Activated CD8-positive, alpha-beta memory T cell treated with anti-CD3 and anti-CD28 coated beads for 4 hours (primary cell): ENCODE measurements at places on chromosomes 5 and 9.

GRCh38 chr5:101091902-101092301, 188.8 kb upstream of the ST8SIA4 start:
- DNase-seq = no peak

DNA sequence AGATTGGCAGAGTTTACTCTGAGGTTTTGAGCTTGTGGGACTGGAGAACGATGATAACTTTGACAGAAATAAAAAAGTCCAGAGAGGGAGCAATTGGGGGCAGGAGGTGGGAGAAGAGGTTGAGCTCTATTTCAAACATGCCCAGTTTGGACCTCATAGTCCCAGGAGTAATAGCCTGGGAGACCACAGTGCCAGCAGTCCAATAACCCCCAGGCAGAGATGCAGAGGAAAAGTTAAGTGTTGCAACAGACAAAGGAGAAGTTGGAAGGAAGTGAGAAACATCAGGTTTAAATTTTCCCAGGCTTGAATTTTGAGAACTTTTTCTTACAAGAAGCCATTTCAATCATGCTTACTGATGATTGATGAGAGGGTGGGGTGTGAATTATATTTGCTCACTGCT, 117.0 kb upstream of the GHR start:
- no peak for DNase-seq

DNA sequence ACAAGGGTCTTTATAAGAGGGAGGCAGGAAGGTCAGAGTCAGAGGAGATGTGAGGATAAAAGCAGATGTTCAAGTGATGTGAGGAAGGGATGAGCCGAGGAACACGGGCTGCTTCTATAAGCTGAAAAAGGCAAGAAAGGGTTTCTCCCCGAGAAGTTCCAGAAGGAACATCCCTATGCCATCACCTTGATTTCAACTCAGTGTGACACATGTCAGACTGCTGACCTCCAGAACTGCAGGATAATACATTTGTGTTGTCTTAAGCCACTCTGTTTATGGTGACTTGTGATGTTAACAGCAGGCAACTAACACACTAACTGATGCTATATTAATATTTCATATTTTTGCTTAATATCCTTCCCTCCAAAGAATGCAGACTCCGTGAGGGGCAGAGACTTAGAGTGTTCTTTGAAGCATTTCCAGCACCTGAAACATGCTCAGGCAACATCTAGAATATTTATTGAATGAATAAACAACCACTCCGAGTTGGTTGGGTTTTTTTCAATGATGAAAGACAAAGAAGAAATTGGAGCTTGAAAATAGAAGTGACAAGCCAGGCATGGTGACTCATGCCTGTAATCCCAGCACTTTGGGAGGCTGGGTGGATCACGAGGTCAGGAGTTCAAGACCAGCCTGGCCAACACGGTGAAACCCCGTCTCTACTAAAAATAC, 77.6 kb upstream of the ADRA1B start:
- no peak for DNase-seq

GRCh38 chr5:55429221-55429612, 105.5 kb downstream of the PLPP1 start:
- DNase-seq = no peak

- DNase-seq = no peak
These were observed 13.5 kb downstream of the GAPT start for GRCh38 chr5:58504766-58505165.

DNA sequence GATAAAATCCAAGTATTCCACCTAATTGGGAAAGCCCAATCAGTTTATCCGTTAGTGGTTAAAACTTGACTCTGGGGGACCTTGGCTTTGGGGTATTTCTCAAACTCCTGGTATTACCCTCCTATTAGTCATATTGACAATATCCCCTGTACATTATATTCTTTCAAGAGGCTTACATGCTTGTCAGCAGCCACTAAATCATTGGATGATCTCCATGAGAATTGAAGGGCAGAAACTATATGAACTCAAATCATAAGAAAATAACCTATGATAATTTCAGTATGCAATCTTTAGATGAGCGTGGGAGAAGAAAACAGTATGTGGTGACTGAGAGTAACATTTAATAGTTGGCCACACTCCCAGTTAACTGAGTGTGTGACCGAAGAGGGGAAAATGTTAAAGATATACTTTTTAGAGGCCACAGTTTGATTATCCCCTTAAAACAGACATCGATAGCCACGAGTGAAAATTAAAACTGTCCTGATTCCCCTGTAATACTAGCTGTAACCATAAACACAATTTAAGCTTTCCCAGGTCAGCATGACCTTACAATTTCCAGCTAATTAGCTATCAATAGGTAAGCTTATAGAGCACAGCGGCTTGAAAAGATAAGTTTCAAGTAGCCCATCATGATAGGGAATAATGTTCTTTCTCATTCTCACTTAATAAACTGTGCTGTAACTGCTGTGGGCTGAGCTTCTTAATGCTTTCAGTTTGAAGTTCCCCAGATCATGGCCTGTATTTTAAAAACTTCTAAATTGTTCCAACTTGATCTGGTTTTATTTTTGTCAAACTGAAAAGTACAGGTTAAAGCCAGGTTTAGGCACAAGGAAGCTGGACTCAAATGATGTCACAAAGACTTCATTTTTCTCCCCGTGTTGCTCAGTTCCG, 58.6 kb downstream of the PUM3 start:
- DNase-seq = no peak

DNA sequence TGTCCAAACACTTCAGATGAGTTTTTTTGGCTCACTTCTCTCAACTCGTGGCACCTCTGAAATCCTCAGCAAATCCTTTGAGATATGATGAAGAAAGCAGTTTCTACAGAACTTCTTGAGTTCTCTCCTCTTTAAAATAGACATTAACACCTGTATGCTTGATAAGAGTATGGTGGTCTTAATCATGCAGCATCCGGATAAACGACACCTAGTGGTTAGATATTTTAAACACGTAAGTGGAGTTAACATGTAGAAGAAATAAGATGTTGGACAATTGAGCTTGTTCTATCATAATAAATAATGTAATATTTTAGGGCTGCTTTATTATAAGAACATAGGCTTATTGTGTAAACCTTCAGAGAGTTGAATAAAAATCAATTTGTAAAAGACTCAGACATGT, 324.8 kb downstream of the CYLC2 start:
- no peak for DNase-seq

GRCh38 chr9:136628268-136628667, 34.4 kb upstream of the EGFL7 start:
- no peak for DNase-seq

DNA sequence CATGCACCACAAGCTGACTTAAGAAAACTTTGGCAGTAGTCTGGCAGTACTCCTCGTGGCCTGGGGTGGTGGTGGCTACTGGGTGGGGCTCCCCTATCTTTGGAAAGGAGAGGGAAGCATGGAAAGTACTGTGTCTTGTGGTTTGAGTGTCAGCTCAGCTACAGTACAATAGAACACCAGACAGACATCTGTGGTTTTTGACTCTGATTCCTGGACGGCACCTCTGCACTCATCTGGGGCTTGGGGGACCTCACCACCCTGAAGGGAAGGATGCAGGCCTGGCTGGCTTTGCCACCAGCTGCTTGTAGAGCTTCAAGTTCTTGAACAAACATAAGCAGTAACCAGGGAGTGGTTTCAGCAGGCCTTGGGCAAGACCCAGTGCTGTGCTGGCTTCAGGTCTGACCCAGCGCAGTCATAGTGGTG, 40.6 kb downstream of the TNFSF8 start:
- no peak for DNase-seq

DNA sequence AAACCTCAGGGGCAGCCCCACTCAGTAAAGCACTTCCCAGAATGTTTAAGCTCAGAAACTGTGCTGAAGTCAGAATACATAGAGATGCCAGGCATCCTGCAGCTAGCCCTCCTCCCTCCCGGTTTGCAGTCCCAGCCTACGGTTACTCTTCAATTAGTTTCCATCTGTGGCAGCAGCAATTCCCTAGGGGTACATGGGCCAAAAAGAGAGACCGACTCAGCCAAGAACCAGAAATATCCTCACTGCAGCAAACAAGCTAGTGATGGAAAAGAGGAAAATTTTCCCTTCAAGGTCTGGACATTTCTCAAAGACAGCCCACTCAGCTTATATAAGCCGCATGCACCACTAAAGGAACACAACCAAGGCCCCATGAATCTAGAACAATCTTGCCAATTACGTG, 89.1 kb upstream of the PPP2R2B start:
- no peak for DNase-seq

- no peak for DNase-seq
These were observed 2.1 kb upstream of the TPM2 start for GRCh38 chr9:35691757-35692301.

DNA sequence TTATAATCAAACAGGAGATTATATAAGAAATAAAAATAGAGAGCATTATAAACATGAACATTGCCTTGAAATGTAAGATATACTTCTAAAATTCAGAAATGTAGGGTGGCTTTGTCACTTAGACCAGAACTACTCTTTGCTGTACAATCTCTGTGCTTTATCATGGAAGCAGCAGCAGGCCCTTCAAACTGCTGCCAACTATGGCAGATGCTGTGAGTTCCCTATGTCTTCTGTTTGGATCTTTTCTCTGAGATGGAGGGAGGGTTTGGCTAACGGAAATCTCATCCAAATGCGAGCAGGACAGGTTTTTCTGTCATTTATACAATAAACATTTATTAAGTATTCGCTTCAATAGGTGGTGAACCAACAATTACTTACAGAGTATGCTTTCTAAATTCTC, 34.8 kb upstream of the RICTOR start:
- no peak for DNase-seq

GRCh38 chr9:71250581-71250980, 129.2 kb upstream of the TRPM3 start:
- DNase-seq = no peak

- DNase-seq = no peak
These were observed 77.8 kb upstream of the SHISAL2B start for GRCh38 chr5:64612344-64612961.

GRCh38 chr5:44385291-44385900, 3.8 kb downstream of the FGF10 start:
- no peak for DNase-seq

DNA sequence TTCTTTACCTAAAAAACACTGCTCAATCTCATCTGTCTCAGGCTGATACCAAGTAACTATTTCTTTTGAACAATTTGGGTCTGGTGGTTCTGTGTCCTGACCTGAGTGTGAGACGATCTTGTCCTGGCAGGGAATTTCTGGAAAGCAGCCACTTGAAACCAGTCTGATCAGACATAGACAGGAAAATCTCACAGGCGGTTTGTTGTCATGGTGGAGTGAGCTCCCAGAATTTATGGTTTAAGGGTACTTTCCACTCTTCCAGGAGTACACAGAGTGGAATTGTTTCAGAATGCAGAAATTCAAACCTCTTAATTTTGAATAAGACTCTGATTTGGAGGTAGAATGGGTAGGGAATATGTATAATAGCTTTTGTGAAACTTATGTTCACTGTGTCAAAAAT, 268.2 kb downstream of the ISL1 start:
- no peak for DNase-seq

DNA sequence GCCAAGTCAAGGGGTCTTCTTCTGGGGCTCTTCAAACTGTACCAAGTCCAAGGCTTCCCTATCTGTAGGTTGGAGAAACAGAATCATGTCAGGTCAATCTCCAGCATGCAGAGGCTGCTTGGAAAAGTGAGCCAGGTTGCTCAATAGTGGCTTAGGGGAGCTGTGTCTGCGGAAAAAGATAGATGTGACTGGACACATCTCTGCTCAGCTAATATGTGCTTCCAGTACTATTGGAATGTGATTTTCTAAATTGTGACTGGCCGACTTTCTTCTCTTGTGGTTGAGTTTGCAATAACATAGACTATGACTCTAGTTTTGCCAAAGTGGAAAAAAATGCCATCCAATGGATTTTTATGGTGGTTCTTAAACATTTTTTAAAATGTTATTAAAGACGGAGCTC, 136.7 kb downstream of the BOD1 start:
- DNase-seq = no peak

DNA sequence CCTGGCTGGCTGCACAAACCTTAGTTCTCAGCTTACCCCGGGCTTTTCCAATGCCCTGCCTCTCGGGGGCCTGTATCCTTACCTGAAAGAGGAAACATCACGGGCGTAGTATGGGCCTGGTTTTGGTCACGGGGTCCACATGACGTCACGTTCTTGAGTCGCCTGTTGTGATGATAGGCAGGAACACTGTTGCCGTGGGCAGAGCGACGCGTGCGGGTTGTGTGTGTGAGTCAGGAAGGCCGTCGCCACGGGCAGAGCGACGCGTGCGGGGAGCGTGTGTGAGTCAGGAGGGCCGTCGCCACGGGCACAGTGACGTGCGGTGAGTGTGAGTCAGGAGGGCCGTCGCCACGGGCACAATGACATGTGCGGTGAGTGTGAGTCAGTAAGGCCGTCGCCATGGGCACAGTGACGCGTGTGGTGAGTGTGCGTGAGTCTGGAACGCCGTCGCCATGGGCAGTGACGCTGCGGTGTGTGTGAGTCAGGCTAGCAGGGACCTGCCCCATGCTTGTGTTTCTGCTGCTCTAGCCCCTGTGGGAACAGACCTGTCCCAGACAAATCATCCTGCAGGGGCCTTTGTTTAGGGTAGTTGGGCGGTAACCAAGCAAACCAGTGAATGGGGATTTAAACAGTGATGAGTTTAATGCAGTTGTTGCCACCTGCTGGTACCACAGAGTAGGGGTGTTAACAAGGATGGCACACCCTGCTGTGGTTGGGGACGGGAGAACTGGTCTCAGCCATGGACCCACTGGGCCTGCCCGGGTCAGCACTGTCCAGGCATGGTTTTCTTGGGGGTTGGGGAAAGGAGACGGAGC, 19.8 kb downstream of the TRIP13 start:
- peak; percentile 25 for DNase-seq

GRCh38 chr5:55219770-55220169, 7.3 kb downstream of the MCIDAS start:
- no peak for DNase-seq

DNA sequence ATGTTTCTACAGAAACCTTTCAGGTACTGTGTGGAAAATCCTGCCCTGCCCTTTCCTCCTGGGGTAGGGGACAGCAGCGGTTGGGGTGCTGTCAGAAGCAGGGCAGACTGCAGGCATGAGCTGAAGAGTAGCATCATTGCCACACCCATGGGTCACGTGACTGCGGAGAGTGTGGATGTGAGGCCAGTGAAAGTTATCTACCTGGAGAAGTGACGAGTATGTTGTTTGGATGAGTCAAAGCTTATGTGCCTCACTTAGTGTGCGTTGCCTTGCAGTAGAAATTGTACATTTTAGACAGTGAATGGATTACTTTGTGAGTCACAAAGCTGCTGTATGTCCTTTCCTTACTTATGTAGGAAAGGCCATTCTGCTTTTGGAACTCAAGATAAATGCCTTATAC, 21.7 kb upstream of the ACTBL2 start:
- DNase-seq = no peak

DNA sequence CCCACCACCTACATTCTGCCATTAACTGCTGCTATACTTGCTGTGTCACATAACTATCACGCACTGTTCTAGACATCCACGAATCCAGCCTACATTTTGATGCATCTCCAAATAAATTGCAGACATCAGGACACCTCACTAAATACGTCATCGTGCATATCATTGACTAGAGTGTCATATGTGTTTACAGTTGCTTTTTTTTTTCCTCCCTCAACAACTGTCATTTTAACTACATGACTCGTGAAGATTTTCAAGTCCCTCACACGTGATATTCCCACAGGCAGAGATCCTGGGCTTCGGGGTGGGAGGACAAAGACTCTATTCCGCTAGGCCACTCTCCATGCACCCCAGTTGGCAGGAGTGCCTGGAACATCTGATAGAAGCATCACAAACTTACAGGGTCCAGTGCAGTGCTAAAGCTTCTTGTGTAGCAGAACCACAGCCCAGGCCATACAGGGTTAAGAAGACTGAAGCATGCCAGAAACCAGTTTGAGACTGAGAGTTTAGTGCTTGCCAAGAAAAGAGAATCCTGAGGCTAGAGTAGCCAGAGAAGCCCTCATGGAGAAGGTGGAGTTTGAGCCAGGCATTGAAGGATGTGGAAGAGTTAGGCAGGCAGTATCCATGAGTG, 1.1 kb downstream of the PCYOX1L start:
- no peak for DNase-seq
